Activated naive CD4-positive, alpha-beta T cell (primary cell): ENCODE measurements at places on chromosomes 3 and 15.

GRCh38 chr15:47846876-47847275, 129.6 kb downstream of the SEMA6D start:
- no peak for DNase-seq

GRCh38 chr3:123397921-123398785, 50.7 kb downstream of the ADCY5 start:
- no peak for DNase-seq

- DNase-seq, result no peak
Measured at GRCh38 chr3:132840201-132840700, 118.0 kb upstream of the NPHP3 start.

GRCh38 chr3:160665784-160666526, 11.0 kb upstream of the ARL14 start:
- DNase-seq, result no peak

DNA sequence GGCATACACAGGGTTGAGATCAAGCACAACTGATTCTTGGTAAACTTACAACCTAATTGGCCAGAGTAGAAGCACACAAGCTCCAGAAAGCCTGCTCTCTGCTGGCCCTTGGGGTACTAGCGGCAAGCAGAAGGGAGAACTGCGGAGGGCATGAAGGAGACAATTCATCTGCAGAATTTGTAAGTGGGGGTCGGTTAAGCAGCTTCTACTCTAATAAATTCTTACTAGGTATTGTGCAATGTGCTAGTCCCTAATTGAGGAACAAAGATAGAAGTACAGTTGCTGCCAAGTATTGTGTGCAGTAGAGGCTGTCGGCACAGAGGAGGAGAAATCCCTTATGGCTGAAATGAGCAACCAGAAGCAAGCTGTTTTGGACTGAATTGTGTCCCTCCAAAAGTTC, 91.2 kb upstream of the VEPH1 start:
- DNase-seq, result no peak

GRCh38 chr15:68114356-68114755, 60.2 kb downstream of the PIAS1 start:
- no peak for DNase-seq

GRCh38 chr15:67048281-67049279, 16.8 kb upstream of the SMAD3 start:
- no peak for DNase-seq

DNA sequence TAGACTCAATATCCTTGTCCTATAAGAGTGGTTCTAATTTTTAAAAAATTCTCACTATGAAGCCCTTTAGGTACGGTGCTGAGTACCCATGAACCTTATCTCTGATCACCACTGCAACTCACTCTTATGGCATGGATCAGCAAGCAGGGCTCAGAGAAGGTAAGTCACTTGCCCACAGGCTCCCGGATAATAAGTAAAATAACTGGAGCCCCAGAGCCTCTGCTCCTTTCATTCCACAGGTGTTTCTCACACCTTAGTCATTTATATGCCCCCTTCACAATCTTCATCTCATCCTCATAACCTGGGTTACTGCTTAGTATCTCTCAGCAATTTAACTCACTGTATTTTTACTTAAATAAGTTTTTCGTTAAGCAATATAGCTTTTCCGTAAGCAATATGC, 28.4 kb upstream of the AKAP13 start:
- DNase-seq, result no peak

DNA sequence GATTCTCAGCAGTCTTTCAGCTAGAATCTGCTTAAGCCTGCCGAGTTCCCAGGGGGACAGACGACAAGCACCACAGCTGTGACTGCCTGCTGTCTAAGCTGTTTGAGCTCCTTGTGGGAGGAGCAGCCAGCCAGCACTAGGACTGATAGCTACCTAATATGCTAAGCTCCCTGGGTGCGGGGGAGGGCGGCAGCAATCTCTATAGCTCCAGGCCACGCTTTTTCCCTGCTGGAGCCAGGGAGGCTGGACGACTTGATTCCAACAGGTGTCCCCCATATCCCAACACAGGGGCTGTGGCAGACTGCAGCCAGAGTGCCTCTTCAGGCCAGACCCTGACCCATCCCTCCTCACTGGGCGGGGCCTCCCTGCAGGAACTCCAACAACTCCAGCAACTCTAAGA, 134.1 kb upstream of the ARPP21 start:
- DNase-seq, result no peak

GRCh38 chr15:78850941-78851755, 21.5 kb upstream of the MORF4L1 start:
- no peak for DNase-seq

DNA sequence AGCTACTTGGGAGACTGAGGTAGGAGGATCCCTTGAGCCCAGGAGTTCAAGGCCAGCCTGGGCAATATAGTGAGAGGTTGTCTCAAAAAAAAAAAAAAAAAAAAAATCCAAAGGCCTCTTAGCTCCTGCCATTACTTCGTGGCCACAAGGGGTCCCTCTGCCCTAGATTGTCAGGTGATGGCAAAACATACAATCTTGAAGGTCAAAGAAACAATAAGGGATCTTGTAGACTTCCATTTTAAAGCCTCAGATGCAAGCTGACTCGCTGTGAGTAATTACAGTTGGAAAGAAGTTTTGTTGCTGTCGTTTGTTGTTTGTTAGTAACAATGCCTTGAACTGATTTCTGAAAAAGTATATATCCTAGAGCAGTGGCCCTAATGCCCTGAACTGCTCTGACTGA, 55.9 kb upstream of the PLCL2 start:
- no peak for DNase-seq
